Naive thymus-derived CD8-positive, alpha-beta T cell (primary cell): ENCODE measurements at places on chromosomes 2 and 18.
A peak's percentile ranks its signal among the peaks of the same experiment; 100 is the strongest.

DNA sequence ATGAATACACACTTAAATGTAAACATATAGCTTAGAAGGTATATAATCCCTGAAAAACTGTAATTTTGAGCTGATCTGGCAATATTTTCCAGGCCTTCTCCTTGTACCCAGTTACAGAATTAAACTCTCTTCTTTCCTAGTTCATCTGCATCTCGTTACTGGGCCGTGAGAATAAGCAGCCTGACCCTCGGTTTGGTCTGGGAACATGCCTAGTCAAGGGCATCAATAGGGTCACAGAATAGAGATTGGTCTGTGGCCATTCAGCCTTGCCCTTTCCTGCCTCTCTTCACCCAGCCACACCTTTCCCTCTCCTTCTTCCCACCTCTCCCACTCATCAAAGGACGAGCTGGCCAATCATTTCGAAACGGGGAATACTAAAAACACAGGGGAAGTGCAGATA lies 27.3 kb downstream of the SULT1C2 start:
- DNase-seq, result no peak
- H3K4me3 ChIP-seq, result no peak overlapping the region
- H3K4me1 ChIP-seq, result no peaks in the 10 kb centered on the region
- H3K27ac ChIP-seq, result no peak overlapping the region
- H3K27me3 ChIP-seq, result no peaks in the 10 kb centered on the region

GRCh38 chr18:58394602-58395425 lies 234.1 kb downstream of the ALPK2 start:
- H3K4me1 ChIP-seq, result no peaks in the 10 kb centered on the region
- no peaks in the 10 kb centered on the region for H3K27me3 ChIP-seq
- peaks cover 4% of the 10 kb centered on the region for H3K36me3 ChIP-seq
- no peak for DNase-seq

- H3K36me3 ChIP-seq, result peaks cover 19% of the 10 kb centered on the region
- H3K4me1 ChIP-seq, result no peaks in the 10 kb centered on the region
- no peak overlapping the region for H3K4me3 ChIP-seq
- no peaks in the 10 kb centered on the region for H3K27me3 ChIP-seq
Observed at GRCh38 chr2:171386627-171387026, 47.2 kb downstream of the METTL8 start.

DNA sequence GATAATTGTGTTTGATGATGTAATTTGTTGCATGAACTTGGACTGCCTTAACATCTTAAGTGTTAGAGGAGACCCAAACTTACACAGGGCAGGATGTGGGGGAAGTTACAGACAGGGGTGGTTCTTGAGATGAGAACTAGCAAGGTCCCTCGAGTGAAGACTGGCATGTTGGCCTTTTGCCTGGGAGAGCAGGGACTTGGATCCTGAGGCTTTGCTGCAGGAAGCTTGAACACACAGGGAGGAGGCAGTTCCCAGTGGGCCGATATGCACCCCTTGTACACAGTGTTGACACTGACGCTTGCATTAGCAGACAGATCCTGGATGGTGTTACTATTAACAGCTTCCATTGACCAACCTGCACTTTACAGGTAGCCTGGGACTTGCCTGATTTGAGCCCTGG lies 47.5 kb downstream of the CHRNA1 start:
- peaks cover 25% of the 10 kb centered on the region for H3K4me1 ChIP-seq
- H3K4me3 ChIP-seq, result peak overlapping the region; percentile 77
- peaks cover 3% of the 10 kb centered on the region for H3K27me3 ChIP-seq
- DNase-seq, result no peak
- peaks cover 2% of the 10 kb centered on the region for H3K36me3 ChIP-seq

DNA sequence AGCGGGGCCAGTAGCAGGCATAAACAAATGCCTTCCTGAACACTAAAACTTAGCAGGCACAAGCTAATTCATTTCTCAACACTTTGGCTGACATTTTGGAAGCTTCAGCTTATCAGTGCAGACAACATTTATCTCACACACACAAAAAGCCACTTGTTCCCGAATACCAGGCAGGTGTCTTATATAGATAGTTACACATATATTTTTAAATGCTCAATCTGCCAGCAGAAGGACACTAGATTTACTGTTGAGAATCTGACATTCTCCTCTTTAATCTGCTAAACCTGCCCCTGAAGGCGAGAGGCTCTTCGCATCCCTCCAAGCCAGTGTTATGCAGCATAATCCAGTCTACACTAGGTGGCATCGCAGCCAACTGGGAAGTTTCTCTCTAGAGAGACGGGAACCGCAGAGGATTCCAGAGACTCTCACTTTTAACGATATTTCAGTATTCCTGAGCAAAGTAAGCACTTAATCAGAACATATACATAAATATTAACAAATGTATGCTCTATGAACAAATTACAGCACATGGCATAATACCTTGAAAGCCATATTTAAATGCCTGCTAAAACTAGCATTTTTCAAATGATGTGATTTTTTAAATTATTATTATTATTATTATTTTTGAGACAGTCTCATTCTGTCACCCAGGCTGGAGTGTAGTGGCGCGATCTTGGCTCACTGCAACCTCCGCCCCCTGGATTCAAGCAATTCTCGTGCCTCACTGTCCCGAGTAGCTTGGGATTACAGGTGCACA lies 90.2 kb upstream of the SCG2 start:
- peaks cover 3% of the 10 kb centered on the region for H3K4me1 ChIP-seq
- no peak for DNase-seq
- peaks cover 5% of the 10 kb centered on the region for H3K27me3 ChIP-seq
- H3K4me3 ChIP-seq, result no peak overlapping the region
- H3K36me3 ChIP-seq, result no peaks in the 10 kb centered on the region
- H3K27ac ChIP-seq, result no peak overlapping the region

GRCh38 chr2:149767516-149767974 lies 180.0 kb upstream of the MMADHC start:
- H3K4me3 ChIP-seq, result no peak overlapping the region
- no peaks in the 10 kb centered on the region for H3K4me1 ChIP-seq
- no peaks in the 10 kb centered on the region for H3K27me3 ChIP-seq

- H3K27ac ChIP-seq, result no peak overlapping the region
- peaks cover 8% of the 10 kb centered on the region for H3K4me1 ChIP-seq
- no peaks in the 10 kb centered on the region for H3K27me3 ChIP-seq
- no peak overlapping the region for H3K4me3 ChIP-seq
- no peaks in the 10 kb centered on the region for H3K36me3 ChIP-seq
Observed at GRCh38 chr2:11865378-11865777, 118.9 kb downstream of the LPIN1 start.

DNA sequence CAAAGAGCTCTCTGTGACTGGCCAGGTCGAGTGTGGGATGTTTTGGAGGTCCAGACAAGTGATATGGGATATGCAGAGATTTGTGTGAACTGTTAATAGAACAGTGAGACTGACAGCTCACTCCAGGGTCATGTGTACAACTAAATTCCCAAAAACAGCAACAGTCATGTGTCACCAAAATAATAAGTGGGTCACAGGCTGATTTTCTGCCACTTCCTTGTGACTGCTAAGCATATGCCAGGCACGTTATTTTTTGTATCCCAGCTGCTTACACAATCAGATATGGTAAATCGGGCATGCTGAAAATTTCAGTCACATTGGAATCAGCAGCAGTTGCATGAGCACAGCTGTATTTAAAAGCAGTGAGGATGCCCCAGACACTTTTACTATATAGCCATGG lies 198.7 kb downstream of the PTGR3 start:
- DNase-seq, result no peak
- peaks cover 12% of the 10 kb centered on the region for H3K4me1 ChIP-seq
- no peaks in the 10 kb centered on the region for H3K27me3 ChIP-seq
- H3K27ac ChIP-seq, result no peak overlapping the region
- H3K36me3 ChIP-seq, result peaks cover 16% of the 10 kb centered on the region

- no peaks in the 10 kb centered on the region for H3K27me3 ChIP-seq
- H3K4me3 ChIP-seq, result peak overlapping the region; percentile 96
- no peak for DNase-seq
- peaks cover 5% of the 10 kb centered on the region for H3K36me3 ChIP-seq
- peak overlapping the region; percentile 98 for H3K27ac ChIP-seq
Observed at GRCh38 chr18:32091325-32091723, 350 bp upstream of the RNF138 start.

DNA sequence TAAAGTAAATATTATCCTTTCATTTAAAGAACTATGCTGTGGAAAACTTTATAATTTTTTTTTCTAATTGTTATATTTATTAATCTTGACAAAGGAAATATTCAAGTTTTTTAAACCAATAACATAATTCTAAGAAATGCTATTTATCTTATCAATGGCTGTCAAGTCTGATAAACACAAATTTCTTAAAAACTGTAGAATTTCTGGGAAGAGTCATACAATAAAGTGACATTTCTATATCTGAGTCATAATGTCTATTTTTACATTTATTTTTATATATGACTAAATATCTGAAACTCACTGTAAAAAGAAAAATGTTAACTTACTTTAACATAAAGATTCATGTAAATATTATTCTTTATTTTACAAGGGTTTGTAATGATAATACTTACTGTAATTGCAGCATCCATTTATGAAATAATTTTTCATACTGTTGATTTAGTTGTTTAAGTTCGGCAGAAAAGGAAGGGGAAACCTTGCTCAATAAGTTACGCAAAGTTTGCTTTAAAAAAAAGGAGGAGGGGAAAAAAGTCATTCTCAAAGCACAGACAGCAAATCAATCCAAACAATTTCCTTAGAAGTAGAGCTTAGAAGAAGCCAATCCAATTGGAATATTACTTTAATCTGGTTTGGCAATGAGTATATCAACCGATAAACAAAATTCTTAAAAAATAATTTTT lies 32.4 kb downstream of the ORC2 start:
- DNase-seq, result no peak
- H3K36me3 ChIP-seq, result peaks cover 76% of the 10 kb centered on the region
- H3K27me3 ChIP-seq, result no peaks in the 10 kb centered on the region
- H3K27ac ChIP-seq, result peak overlapping the region; percentile 29
- peaks cover 5% of the 10 kb centered on the region for H3K4me1 ChIP-seq

GRCh38 chr2:57760381-57760801 lies 286.2 kb upstream of the VRK2 start:
- H3K27me3 ChIP-seq, result peaks cover 16% of the 10 kb centered on the region
- peak overlapping the region; percentile 49 for H3K4me3 ChIP-seq
- no peak overlapping the region for H3K27ac ChIP-seq
- no peaks in the 10 kb centered on the region for H3K4me1 ChIP-seq
